Mesangial cell (primary cell): ENCODE measurements at places on chromosomes 2 and 18. TPM values are rescaled to one million over a fixed set of nuclear protein-coding genes. Genes with fewer than 3 reads are reported as not detected.

The ZSWIM2 gene
- not detected in 2 replicates for total RNA-seq

The TMEM169 gene
- 1.6 and 7.0 TPM in 2 replicates for total RNA-seq

The PASK gene
- 4.9 and 8.6 TPM in 2 replicates for total RNA-seq

The HS1BP3 gene
- 16.6 and 49.8 TPM in 2 replicates for total RNA-seq

The ACVR1C gene
- total RNA-seq, result under 0.01 TPM in 2 replicates

The SPAG16 gene
- total RNA-seq, result 8.1 and 18.0 TPM in 2 replicates

The TWIST2 gene
- total RNA-seq, result 6.3 and 12.7 TPM in 2 replicates

The WIPF1 gene
- total RNA-seq, result 6.7 and 10.6 TPM in 2 replicates

The DHRS9 gene
- total RNA-seq, result 0.81 TPM in 1 of 2 replicates, not detected in the other

The REG3G gene
- total RNA-seq, result not detected in 2 replicates

The TGFA gene
- total RNA-seq, result 1.1 and 7.2 TPM in 2 replicates

The RESP18 gene
- not detected in 2 replicates for total RNA-seq

The ILKAP gene
- 23.3 and 27.7 TPM in 2 replicates for total RNA-seq

The LRRFIP1 gene
- total RNA-seq, result 33.6 and 49.5 TPM in 2 replicates

The WDR75 gene
- total RNA-seq, result 20.2 and 30.1 TPM in 2 replicates

The NMUR1 gene
- total RNA-seq, result 0.13 TPM in 1 of 2 replicates, not detected in the other

The FSHR gene
- not detected in 2 replicates for total RNA-seq

The HOXD13 gene
- not detected in 2 replicates for total RNA-seq

The NAT8 gene
- total RNA-seq, result not detected in 2 replicates

The C2orf81 gene
- 2.4 and 4.9 TPM in 2 replicates for total RNA-seq

The PPP1R1C gene
- 1.3 TPM in 1 of 2 replicates, not detected in the other for total RNA-seq

The ASAP2 gene
- 27.0 and 28.4 TPM in 2 replicates for total RNA-seq

The FIGN gene
- total RNA-seq, result 3.1 and 6.0 TPM in 2 replicates

The HPCAL1 gene
- 61.9 and 71.7 TPM in 2 replicates for total RNA-seq

The ERMN gene
- not detected in 2 replicates for total RNA-seq

The CPO gene
- 0.13 TPM in 1 of 2 replicates, not detected in the other for total RNA-seq

The NIFK gene
- total RNA-seq, result 20.0 and 21.5 TPM in 2 replicates

The PDCL3 gene
- 16.7 and 21.3 TPM in 2 replicates for total RNA-seq

The MC5R gene
- not detected in 2 replicates for total RNA-seq

The LINC00305 gene
- not detected in 2 replicates for total RNA-seq
